Progenitor cell of endocrine pancreas (in vitro differentiated cells): ENCODE measurements at places on chromosomes 3 and 15.

- DNase-seq: no peak
Observed at GRCh38 chr3:160660902-160661301, 16.1 kb upstream of the ARL14 start.

- peak; percentile 55 for DNase-seq
Observed at GRCh38 chr15:69976366-69976994, 121.2 kb downstream of the TLE3 start.

DNA sequence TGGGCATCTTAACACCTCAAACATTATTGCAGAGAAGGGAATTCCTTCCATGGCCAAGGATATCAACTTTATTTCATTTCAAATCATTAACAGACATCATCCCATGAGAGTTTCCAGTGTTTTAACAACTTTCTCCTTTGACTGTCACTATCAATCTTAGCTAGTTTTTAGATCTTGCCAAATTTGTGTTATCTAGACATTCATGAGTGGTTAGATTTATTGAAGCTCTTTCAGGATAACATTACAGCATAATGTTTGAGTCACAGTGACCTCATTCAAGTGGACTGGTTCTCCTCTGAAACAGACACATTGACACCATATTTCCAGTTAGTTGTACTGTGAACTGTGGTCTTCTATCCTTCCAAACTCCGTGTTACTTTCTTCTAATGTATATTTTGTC lies 8.6 kb upstream of the TNFAIP8L3 start:
- DNase-seq: no peak

GRCh38 chr15:62343397-62343796 lies 178.3 kb upstream of the C2CD4B start:
- no peak for DNase-seq

DNA sequence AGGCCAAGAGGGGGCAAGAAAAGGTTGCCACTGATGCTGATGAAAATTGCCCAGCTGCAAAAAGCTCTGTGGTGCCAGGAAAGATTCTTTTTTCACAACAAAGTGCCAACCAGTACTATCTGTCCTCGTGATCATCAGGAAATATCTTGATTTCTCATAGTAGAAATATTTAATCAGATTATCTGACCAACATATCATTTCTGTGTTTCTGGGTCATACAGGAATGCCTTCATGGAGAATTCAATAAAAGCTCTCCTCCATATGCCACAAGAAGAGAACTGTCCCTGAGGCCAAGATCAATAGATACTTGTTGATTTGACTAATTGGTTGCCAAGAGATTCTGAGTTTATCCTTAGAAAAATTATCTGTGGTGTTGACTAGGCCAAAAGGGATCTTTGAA lies 63.5 kb downstream of the FSIP1 start:
- DNase-seq: no peak

GRCh38 chr3:99817047-99817436 lies 620 bp upstream of the CMSS1 start:
- no peak for DNase-seq

GRCh38 chr15:70892912-70893560 lies 410 bp downstream of the LRRC49 start:
- no peak for DNase-seq

DNA sequence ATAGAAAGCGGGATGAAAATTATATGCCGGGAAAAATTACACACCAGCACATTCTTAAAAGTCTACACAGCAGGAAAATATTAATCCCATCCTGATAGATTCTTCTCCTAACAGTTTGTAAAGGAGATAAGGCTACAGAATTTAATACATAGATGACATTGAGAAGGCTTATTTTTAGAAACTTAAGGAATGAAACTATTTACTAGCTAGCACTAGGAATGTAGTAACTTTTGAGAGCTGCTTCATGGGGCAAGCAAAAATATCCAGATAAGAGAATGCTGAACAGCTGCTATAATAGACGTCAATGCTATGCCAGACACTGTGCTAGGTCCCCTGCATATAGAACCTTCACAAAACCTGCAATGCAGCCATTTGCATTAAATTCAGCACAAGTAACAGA lies 912.7 kb upstream of the NR2F2 start:
- DNase-seq: no peak

- no peak for DNase-seq
Observed at GRCh38 chr15:58344213-58345070, 87.3 kb upstream of the LIPC start.

- no peak for DNase-seq
Observed at GRCh38 chr3:148206446-148206845, 491.3 kb upstream of the AGTR1 start.

DNA sequence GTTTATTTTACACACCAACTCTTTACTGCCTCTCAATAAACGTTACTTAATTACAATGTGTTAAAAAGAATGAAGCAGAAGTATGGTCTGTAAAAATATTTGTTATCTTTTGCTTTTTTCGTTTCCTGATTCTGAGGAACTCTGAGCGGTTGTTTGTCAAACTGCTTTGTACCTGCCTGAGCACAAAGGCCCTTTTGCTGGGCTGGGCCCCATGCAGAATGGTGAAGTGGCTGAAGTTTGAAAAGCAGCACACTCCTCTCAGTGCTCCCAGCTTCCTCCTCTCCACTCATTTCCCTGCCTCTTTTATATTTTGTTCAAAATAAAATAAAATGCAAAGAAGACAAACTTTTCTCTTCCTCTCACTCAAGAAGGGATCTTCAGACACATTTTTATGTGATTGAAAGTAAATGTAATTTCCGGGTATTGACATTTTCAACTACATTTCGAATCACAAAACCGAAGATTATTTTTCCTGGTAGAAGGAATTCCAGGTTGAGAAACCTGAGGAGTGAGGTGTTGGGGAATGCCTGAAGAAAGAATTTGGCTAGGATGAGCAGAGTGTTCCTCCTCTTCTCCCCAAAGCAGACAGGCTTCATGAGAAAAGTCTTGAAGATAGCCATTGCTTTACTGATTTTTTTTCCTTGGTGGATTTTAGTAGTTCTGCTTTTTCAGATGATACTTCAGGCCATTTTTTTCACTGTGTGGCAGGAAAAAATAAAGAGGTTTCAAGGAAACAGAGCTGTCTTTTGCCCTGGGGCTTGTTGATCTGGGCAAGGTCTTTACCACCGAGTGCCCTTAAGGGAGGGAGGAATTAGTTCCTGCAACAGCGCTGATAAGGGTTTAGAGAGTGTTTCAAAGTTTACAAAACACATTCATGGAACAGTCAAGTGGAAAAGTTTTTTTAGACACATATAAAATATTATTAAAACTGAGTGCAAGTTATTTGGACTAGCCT lies 229.8 kb downstream of the NFKBIZ start:
- no peak for DNase-seq

DNA sequence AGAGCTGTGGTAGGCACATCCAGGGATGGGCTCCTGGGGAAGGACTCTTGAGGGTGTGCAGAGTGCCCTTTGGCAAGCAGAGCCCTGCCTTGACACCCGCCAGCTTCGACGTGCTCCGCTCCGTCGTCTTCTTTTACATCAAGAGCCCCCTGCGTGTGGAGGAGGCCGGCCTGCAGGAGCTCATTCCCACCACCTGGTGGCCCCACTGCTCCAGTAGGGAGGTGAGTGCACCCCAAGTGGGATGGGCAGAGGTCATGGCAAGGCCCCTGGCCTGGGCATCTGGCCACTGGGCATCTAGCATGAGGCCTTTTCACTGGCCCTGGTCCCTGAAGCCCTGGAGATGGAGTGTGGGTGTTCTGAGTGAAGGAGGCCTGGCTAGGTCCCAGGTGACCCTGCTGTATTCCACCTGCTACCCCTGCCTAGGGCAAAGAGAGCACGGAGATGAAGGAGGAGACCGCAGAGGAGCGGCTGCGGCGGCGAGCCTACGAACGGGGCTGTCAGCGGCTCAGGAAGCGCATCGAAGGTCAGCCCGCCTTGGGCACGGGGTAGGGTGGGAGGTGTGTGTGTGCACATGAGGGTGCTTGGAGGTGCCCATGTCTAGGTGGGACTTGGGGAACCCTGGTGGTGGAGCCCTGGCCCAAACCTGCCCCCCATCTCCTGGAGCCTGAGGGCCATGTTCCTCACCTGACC lies 12.2 kb downstream of the RNF123 start:
- no peak for DNase-seq

DNA sequence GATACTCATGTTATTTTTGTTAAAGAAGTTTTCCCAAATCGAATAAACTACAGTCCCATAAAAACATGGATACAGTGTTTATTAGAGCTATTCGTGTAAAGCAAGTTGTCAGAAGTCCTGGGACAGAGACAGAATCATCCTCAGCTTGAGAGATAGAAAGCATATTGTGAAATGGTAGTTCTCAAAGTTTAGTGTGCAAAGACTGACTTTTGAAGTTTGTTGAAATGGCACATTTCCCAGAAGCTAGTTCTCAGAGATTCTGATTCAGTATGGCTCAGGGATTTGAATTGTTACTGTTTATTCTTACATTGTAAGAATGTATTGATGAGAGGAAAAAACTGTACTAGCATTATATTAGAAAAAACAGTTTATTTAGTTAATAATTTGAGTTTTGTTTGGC lies 22.1 kb downstream of the GABRR3 start:
- no peak for DNase-seq

DNA sequence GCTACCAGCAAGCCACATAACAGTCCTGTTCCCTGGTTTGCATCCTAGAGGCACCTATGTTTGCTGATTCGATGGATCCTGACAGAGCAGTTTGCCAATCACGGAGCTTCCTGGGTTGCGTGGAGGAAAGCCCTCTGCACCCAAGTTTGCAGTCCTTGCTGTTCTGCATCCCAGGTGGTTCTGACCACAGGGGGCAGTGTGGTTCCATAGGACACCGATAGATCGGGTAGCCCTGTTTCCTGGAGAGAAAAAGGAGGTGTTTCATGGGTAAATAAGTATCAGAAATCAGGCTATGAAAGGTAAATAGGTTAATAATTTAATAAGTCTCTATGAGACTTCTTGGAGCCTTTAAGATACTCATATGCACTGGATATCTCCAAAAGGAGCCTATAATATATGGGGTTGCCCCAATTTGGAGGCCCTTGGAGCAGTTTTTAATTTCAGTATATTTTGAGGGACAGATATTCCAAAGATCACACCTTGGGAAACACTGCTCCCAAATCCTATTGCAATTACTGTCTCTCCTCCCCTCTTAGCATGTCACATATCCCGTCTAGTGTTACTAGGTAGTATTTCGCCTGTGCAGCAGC lies 194.6 kb upstream of the TPM1 start:
- peak; percentile 23 for DNase-seq

DNA sequence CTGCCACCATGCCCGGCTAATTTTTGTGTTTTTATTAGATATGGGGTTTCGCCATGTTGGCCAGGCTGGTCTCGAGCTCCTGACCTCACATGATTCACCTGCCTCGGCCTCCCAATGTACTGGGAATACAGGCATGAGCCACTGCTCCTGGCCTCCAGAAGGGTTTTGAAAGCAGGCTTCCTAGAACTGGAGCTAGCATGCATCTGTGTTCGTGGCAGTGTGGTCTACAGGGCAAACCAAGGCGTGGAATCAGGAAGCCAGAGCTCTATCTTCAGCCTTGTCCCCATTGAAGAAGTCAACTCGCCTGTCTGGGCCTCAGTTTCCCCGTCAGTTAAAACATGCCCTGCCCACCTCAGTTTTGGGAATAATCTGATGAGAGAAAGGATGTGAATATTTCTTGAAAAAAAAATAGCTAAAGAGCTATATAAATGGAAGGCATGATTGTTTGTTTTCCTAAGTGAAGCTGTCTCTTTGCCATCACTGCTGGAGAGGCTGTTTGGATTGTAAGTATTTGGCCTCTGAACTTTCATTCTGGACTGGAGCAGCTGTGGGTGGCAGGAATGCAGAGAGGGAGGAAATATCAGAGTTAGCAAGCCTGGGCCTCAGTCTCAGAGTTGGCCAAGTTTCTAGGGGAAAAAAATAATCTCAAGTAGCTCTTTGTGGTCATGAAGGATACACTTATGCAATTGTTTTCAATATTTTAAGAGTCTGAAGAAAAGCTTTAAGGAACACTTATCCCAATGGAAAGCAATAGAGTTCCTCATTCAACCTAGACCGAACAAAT lies 36.5 kb upstream of the UACA start:
- no peak for DNase-seq

DNA sequence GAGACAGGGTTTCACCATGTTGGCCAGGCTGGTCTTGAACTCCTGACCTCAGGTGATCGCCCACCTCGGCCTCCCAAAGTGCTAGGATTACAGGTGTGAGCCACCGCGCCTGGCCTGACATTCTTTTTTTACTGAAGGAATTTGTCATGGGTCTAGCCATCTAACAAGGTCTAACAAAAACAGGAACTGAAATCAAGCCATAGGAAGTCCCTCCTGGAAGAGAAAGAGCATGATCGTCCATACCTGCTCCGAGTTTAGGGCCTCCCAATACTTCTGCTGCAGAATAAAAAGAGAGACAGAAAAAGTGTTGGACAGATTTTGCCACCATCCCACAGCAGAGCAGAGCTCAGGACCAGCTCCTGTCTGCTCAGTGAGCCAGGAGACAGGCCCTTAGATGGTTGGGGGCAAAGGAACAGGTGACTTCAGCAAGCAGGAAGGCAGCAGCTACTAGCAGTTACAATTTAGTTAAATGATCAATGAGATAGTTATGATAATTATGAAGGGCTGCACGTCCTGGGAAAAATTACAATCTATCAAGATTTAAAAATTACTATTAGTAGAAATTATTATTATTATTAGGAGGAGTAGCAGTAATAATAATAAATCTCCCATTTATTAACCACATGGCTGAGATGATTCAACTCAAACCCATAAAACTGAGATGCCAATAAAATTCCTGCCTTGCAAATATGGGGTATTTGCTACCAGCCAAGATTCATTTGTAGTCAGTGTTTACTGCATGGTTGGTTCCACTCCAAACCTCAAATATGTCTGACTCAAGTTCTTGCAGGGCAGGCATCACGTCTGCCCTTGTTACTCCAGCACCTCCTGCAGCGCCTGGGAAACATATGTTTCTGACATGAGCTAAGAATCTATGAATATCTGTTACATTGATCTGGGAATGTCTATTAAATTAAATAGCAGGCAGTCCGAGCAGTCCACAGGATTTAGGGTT lies 40.1 kb downstream of the TMEM44 start:
- no peak for DNase-seq

DNA sequence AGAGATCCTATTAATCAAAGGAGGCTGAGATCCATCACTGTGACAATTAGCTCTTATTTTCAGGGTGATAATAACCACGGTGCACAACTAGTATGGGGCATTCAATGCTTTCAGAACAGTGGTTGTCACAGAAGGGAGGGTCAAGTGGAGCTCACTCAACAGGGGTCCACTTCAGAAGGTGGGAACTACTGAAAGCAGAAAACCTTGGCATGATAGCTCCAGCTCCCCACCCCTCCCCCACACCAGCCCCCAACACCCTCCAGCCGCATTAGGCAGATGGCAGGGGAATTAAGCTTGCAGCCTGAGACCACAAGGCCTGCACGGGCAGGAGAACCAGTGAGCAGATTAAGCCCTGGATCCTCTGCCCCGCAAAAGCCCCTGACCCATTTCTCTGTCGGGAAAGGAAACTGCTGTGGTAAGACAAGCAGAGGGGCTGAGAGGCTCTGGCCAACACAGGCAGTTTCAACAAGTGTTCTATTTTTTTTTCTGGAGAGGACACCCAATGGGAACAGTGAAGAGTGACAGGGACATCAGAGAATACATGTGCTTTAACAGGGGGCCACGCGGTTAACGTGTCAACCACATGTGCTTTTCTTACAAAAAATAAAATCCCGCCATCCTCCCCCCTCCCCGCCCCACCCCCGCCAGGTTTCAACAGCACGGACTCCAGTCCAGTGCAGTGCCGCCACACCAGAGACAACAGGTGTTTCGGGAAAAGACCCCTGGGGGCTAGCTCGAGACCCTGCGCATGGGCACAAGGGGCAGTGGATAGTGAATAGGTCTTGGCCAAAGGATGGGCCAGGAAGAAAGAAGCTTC lies 997 bp downstream of the FYCO1 start:
- no peak for DNase-seq
